Activated CD4-positive, alpha-beta T cell treated with anti-CD3 and anti-CD28 coated beads, Interleukin-2, amount 50 U/mL, for 16 hours (primary cell): ENCODE measurements at places on chromosomes 4 and X.
A peak's percentile ranks its signal among the peaks of the same experiment; 100 is the strongest.

GRCh38 chr4:81600520-81601357 is 129.0 kb upstream of the RASGEF1B start:
- DNase-seq = no peak

GRCh38 chr4:23970201-23970850 is 80.5 kb upstream of the PPARGC1A start:
- DNase-seq = no peak

DNA sequence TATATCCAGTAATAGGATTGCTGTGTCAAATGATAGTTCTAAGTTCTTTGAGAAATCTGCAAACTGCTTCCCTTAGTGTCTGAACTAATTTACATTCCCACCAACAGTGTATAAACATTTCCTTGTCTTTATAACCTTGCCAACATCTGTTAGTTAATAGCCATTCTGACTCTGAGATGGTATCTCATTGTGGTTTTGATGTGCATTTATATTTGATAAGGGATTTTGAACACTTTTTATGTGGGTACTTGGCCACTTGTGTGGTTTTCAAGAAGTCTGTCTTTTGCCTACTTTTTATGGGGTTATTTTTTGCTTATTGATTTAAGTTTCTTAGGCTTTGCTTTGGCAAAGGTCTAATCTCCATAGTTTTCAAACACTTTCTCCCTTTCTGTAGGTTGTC is 189.9 kb upstream of the CXCL13 start:
- DNase-seq = no peak

DNA sequence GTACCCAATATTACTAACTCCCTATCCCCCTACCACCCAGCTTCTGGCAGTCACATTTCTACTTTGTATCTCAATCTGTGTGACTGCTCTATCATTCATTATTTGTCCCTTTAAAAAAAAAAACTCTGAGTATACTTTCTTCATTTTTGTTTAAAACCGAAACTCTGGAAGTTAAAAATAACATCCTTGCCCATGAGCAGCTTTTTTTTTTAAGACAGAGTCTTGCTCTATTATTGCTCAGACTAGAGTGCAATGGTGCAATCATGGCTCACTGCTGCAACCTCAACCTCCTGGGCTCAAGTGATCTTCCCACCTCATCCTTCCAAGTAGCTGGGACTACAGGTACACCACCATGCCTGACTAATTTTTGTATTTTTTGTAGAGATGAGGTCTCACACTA is 15.8 kb downstream of the UBE2K start:
- DNase-seq = no peak

- DNase-seq = no peak
Measured at GRCh38 chr4:135359128-135359527, 1157.5 kb upstream of the PABPC4L start.

DNA sequence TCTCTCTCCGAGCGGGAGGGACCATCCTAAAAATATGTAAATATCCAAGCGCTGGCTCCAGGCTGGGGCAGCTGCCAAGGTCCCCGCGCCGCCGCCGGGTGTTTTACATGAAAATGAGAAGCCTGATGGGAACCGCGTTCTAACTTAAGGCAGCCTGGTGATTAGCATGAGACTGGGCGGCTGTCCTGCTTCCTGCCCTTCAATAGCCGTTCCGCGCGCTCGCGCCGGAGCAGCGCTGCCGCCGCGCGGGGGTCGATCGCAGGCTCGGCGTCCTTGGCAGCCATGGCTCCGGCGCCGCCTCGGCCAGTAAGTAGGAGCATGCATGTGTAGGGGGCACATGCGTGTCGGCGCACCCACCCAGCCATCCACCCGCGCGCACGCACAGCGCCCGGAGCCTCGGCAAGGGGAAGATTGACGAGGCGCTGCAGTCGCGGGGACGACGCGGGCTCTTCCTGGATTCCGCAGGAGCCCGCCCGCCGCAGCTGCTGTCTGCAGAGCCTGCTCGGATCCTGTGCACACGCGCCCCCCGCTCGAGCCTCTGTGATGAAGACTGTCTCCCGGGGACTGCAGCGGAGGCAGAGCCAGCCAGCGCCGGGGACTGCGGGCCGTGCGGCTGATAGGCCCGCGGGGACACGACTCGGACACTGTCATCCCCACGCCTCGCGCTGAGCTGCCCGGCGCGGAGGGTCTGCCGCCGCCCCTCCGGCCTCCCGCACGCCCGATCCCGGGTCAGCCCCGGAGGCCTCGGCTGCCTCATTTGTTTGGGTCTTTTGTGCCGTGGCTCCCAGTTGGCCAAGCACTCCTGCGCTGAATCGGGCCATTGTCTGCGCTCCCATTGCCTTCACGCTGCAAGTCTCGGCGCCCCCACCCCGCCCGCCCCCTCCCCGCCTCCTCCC is 734 bp downstream of the STOX2 start:
- no peak for DNase-seq

DNA sequence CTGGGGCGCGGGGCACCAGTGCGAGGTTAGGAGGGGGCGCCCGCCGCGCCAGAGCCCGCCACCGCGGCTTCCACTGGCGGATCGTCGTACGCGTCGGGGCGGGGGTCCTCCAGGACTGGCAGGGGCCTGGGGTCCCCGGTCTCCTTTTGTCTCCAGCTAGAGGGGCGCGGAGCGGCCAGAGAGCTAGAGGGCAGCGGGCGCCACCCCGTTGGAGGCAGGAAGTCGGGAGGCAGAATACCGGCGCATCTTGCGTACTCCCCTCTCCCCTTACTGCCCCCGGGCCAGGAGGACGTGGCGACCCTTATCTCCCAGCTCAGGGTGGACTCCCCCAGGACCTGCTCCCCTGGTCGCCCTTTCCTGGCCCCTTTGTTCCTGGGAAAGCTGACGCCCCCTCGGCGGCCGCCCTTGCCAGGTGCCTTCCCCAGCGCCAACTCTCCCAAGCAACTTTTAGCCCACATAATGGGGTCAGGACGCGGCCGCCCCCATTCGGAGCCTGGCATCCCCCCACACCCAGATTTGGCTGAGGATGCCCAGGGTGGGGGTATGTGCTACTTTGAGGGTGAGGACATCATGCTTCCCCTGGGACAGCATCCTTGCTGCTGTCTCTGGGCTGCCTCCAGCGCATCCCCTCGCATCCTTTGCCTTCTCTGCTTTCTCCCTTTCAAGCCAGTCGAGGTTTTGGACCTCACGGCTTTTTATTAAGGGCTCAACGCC is 933 bp downstream of the CNKSR2 start:
- DNase-seq = no peak

DNA sequence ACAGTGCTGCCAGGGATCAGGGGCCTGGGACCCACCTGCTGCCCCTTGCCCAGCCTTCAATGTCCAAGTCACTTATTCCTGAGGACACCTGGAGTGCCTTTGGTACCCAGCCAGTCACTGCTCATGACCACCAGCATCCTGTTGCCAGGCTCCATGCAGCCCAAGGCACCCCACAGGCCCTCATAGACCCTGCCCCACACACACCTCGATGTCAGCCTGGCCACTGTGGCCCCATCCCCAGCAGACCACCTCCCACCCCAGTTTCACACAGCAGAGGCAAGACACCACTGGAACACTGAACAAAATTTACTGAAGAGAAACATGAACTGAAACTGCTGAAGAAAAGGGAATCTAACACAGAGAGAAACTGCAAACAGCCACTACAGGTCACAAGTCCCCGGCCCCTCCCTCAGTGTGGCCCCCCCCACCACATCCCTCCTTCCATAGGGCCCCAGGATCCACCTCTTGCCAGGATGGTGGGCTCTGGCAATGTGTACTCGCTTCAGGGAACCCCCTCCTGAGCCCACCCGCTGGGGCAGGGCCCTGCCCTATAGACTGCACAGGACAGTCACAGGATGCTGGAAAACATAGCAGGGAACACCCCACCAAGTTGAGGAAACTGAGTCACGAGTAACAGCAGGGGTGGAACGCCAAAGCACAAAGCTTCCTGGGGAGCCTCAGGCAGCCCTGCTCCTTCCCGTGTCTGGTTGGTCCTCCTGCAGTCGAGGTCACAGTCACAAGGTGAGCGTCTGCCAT is 5.2 kb downstream of the PNMA5 start:
- DNase-seq = no peak

DNA sequence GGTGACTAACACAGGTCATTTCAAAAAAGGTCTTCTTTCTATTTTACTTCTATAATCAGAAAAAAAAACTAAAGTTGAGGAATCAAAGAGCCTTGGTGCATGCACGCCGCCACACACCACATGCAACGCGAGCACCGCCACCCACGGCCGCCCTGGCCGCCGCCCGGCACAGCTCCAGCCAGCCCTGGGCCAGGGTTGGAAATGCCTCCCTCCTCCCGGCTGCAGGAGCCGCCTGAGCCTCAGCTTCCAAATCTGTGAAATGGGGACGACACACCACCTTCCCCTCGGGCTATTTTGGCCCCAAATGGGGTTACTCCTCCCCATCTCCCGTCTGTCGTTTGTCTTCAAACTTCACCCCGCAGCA is 39.7 kb upstream of the MAN2B2 start:
- no peak for DNase-seq

GRCh38 chrX:133846311-133846710 is 139.1 kb downstream of the GPC3 start:
- DNase-seq = no peak

DNA sequence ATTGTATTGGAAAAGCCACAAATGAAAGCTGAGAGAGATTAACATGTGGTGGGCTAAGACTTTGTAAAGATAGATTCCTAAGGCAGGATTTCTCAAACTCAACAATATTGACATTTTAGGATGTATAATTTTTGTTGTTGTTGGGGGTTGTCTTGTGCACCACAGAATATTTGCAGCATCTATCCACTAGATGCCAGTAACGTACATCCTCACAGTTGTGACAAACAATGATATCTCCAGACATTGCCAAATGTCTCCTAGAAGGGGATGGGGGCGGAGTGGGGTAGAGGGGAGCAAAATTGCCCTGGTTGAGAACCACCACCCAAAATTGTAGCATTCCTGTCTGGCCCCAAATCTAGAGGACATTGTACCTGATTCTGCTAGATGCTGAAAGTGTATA is 14.7 kb upstream of the CBR4 start:
- peak; percentile 5 for DNase-seq

DNA sequence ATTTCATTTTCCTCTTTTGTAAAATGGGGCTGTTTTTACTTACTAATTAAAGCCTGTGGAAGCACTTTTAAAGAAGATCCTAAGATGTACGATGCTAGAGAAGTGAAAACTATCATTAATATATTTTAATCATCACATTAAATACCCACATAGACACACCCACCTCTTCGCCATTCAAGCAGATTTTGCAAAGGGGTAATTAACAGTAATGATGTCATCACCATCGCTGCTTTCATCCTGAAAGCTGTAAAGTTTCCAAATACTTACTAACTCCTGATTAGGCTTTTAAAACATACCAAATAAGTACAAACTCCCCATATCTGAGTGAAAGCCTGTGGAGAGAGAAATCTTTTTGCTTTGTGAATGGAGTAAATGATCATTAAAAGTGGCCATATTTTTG is 17.6 kb upstream of the NYX start:
- no peak for DNase-seq

GRCh38 chrX:39869846-39870601 is 227.7 kb downstream of the BCOR start:
- peak; percentile 96 for DNase-seq

- DNase-seq = no peak
Measured at GRCh38 chr4:159505266-159505975, 402.5 kb downstream of the RAPGEF2 start.

DNA sequence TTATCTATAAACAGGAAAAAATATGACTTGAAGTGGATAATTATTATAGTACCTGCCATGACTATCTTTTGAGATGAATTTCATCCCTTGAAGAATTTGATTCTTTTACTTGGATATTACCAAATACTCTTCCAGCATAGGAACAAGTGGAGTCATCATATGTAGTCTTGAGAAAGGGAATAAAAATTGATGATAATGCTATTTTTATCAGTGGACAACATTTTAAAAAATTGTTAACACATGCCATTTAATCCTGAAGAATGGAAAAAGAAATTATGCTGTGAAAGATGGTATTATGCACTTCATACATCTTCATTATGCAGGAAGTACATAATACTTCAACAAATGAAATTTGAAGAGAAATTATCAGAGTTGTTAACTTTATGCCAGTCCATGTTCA is 83.6 kb downstream of the ITIH6 start:
- no peak for DNase-seq

DNA sequence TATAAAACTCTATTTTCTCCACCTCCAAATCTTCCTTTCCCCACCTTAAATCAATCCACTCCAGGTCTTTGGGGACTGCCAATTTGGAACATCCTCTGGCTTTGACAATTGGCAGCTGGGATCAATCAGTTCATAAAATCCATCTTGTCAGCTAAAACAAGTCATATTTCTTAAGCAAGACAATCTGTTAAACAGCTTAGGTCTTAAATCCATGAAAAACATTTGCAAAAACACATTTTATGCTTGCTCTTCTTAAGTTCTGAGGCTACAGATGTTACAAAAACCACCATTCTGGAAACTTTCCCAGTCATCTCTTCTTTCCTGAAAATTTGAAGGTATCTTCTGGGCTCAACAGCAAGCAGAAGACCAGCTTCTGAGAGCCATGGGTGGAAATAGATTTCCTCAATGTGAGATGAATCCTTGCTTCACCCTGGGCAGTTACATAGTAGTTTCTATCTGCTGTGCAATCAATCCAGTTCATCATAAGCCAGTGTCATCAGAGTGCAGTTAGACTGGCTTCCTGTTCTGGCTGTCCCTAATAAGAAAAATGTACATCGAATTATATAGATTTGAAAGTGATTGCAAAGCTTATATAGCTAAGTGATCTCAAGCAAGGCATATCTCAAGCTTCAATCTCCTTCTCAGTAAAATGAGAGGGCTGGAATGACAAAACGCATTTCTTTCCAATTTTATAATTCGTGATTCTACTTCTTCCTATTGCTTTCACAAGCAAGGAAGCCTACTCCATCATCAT is 402.7 kb upstream of the INTU start:
- no peak for DNase-seq

DNA sequence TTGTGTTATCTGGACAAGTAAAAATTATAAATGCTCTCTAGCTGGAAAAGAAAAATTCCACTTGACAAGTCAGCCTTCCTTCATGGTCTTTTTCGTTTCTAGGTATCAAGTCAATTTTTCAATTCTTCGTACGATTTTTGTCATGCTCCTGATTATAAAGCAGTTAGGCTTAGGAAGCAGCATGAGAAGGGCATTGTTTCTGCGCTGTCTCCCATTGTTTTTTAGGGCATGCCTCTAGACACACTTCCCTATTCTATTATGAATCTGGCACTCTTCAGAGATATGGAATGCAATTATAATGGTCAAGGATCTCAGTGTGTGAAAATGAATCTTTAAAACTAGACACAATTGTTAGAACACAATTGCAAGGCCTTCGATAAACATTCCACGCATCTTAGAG is 164.1 kb upstream of the FAT1 start:
- no peak for DNase-seq

- no peak for DNase-seq
Measured at GRCh38 chr4:78707793-78708192, 68.4 kb upstream of the BMP2K start.

- DNase-seq = no peak
Measured at GRCh38 chr4:128155231-128155855, 94.2 kb downstream of the LARP1B start.

GRCh38 chr4:211033-211511 is 86.8 kb downstream of the ZNF718 start:
- peak; percentile 0 for DNase-seq

GRCh38 chrX:102067966-102068723 is 57.3 kb upstream of the TCEAL2 start:
- DNase-seq = peak; percentile 20

- no peak for DNase-seq
Measured at GRCh38 chr4:154691229-154691628, 52.6 kb upstream of the LRAT start.

GRCh38 chr4:127896069-127896468 is 15.4 kb downstream of the PLK4 start:
- no peak for DNase-seq
